ENCODE measurements at places on chromosomes 11 and 22.

DNA sequence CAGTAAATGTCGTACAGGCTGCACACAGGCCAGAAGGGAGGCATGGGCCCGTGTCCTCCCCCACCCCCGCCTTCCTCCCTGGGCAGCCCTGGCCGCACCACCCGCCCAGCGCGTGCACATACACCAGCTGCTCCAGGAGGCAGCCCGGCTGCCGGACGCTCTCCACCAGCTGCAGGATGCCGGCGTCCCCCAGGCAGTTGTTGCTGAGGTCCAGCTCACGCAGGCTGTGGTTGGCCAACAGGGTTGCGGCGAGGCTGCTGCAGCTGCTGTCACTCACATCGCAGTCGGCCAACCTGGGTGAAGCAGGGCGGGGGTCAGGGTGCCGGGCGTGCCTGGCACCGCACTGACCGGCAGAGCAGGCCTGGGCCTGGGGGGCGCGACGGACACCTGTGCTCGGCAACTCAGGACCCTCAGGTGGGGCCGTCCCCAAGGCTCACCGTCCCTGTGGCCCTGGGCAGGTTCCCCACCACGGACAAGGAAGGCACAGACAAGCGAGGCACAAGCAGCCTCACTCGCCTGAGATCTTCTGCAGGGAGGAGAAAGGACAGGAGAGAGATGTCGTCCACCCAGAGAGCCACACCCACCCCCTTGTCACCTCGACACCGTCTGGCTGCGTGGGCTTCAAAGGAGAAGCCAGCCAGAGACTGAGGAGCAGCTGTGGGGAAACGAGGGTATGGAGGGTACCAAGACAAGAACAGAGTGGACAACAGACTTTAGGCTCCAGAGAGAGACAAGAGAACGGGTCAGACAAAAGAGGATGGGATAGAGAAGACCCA lies 12.1 kb downstream of the RNH1 start:
- H3K27ac ChIP-seq = no peak overlapping the region
- H3K27me3 ChIP-seq = no peaks in the 10 kb centered on the region
- no peaks in the 10 kb centered on the region for H3K4me1 ChIP-seq
- no peak overlapping the region for H3K4me3 ChIP-seq
- H3K36me3 ChIP-seq = peaks cover 4% of the 10 kb centered on the region
- no peak for DNase-seq

GRCh38 chr11:68212421-68213134 lies 518 bp downstream of the KMT5B start:
- no peak for DNase-seq
- H3K27me3 ChIP-seq = no peaks in the 10 kb centered on the region
- no peaks in the 10 kb centered on the region for H3K36me3 ChIP-seq
- peaks cover 72% of the 10 kb centered on the region for H3K4me1 ChIP-seq
- H3K27ac ChIP-seq = peak overlapping the region; percentile 98

DNA sequence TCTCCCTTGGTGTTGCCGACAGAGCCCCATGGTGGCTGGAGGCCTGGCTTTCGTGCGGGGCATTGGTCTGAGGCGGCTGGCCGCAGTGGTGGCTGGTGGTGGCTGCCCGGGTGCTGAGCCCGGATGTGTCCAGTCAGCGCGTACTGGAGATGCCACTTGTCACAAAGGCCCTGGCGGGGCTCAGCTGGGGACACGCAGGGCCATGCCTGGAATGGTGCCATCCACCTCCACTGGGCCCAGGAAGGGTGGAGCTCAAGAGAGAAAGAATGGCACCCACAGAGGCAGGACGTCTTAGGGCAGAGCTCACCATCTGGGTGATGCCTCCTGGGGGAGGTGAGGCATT lies 92.5 kb downstream of the CEP164 start:
- no peak for DNase-seq
- H3K27me3 ChIP-seq = no peaks in the 10 kb centered on the region
- no peaks in the 10 kb centered on the region for H3K4me1 ChIP-seq
- no peak overlapping the region for H3K27ac ChIP-seq
- H3K4me3 ChIP-seq = no peak overlapping the region

DNA sequence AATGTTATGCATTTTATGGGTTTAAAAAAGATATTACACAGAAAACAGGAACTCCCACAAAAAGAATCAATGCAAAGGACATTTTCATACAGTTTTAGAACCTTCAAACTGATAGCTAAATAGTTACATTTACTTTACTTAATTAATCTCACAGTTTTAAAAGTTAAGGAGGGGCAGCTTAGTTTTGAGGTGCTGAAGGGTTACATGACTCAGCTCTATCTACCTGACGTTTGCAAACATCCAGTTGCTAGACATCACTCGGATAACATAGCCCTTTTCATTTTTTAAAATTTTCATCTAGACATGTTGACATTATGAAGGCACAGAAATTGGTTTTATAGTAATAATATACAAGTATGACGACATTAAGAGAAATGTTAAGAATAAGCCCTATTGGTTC lies 53.7 kb upstream of the HSD17B12 start:
- DNase-seq = no peak
- H3K4me3 ChIP-seq = no peak overlapping the region
- H3K4me1 ChIP-seq = no peaks in the 10 kb centered on the region
- H3K36me3 ChIP-seq = no peaks in the 10 kb centered on the region
- no peak overlapping the region for H3K27ac ChIP-seq

GRCh38 chr11:68364581-68364980 lies 52.2 kb downstream of the LRP5 start:
- no peak overlapping the region for H3K4me3 ChIP-seq
- H3K4me1 ChIP-seq = no peaks in the 10 kb centered on the region
- peaks cover 5% of the 10 kb centered on the region for H3K36me3 ChIP-seq
- no peak for DNase-seq
- H3K27ac ChIP-seq = no peak overlapping the region
- H3K27me3 ChIP-seq = no peaks in the 10 kb centered on the region

DNA sequence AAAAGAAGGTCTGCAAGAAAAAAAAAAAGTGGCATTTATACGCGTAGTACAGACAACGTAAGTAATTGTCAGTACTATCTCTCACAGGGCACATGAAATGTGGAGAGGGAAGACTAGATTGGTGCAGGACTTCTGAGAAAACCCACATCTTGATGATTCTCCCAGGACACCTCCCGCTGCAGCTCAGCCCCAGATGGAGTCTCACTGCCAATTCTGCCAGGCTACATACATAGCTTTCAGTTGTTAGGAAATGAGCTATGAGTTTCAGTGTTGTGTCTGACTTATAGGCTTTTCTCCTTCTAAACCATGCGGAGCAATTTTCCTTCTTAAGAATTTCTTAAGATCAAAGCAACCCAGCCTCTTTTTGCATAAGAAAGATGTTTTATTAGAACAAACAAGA lies 9.6 kb downstream of the OR5A2 start:
- no peaks in the 10 kb centered on the region for H3K4me1 ChIP-seq
- H3K36me3 ChIP-seq = no peaks in the 10 kb centered on the region
- no peak overlapping the region for H3K4me3 ChIP-seq
- DNase-seq = no peak
- H3K27me3 ChIP-seq = no peaks in the 10 kb centered on the region
- no peak overlapping the region for H3K27ac ChIP-seq

DNA sequence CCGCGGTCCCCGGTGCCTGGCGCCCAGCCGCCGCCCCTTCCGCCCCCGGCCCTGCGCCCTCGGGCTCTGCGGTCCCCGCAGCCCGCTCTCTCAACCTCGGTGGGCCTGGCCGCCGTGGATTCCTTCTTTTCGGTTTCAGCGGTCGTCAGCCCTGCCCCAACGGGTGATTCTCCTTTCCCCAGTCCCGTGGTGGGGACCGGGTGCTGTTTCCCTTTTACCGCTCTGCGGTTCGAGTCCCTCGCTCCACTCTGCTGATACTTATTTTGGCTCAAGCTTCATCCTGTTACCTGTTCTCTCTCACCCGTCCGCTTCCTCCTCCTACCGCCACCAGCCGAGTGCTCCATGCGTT lies 494 bp downstream of the ZDHHC5 start:
- peak overlapping the region; percentile 98 for H3K27ac ChIP-seq
- H3K27me3 ChIP-seq = no peaks in the 10 kb centered on the region
- H3K4me3 ChIP-seq = peak overlapping the region; percentile 99

DNA sequence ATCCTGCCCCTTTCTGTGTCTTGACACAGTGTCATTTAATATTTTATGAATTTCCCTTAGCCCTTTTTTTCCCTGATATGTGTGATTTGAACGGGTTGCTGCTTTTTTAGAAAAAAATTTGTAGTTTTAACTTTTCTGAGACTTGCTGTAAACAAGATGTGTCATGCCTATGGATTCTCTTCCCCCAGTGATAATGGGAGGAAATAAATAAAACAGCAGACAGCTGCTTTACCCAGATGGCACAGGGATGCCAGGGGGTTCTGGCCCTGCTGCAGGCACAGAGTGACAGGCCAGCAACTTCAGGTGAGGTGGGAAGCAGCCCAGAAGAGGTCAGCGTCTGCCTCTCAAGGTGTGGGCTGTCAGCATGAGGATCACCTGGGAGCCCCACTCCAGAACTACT lies 266.9 kb downstream of the KIRREL3 start:
- no peaks in the 10 kb centered on the region for H3K36me3 ChIP-seq
- DNase-seq = no peak
- H3K27ac ChIP-seq = no peak overlapping the region
- no peaks in the 10 kb centered on the region for H3K27me3 ChIP-seq

GRCh38 chr11:113397212-113397611 lies 9.6 kb downstream of the ANKK1 start:
- H3K4me1 ChIP-seq = peaks cover 5% of the 10 kb centered on the region
- no peaks in the 10 kb centered on the region for H3K36me3 ChIP-seq
- no peak overlapping the region for H3K27ac ChIP-seq
- H3K4me3 ChIP-seq = no peak overlapping the region
- DNase-seq = no peak

GRCh38 chr11:114959953-114960505 lies 281.7 kb downstream of the NXPE2 start:
- no peak overlapping the region for H3K4me3 ChIP-seq
- no peaks in the 10 kb centered on the region for H3K36me3 ChIP-seq
- no peaks in the 10 kb centered on the region for H3K27me3 ChIP-seq
- no peak overlapping the region for H3K27ac ChIP-seq
- H3K4me1 ChIP-seq = no peaks in the 10 kb centered on the region

- H3K36me3 ChIP-seq = no peaks in the 10 kb centered on the region
- H3K4me1 ChIP-seq = no peaks in the 10 kb centered on the region
- no peaks in the 10 kb centered on the region for H3K27me3 ChIP-seq
- DNase-seq = no peak
These were observed 40.3 kb downstream of the OR5B17 start for GRCh38 chr11:58318532-58318931.

Data from vagina (tissue), 2 donors.